ENCODE measurements at places on chromosomes 12 and 14.
A peak's percentile ranks its signal among the peaks of the same experiment; 100 is the strongest.

GRCh38 chr12:62758216-62758615, 176.7 kb downstream of the PPM1H start:
- H3K36me3 ChIP-seq = no peaks in the 10 kb centered on the region
- H3K4me3 ChIP-seq = no peak overlapping the region
- no peak overlapping the region for H3K27ac ChIP-seq
- H3K4me1 ChIP-seq = no peaks in the 10 kb centered on the region
- no peaks in the 10 kb centered on the region for H3K27me3 ChIP-seq
- DNase-seq = no peak

GRCh38 chr14:73591690-73592449, at the start of gene ACOT4:
ACOT4 (plus strand) TSS chr14:73591873; CDS start chr14:73591960, 87 bp downstream.
- H3K36me3 ChIP-seq = no peaks in the 10 kb centered on the region
- no peaks in the 10 kb centered on the region for H3K4me1 ChIP-seq
- no peak within 1 kb of the TSS for H3K4me3 ChIP-seq
- H3K27ac ChIP-seq = no peak within 1 kb of the TSS

- peaks cover 11% of the 10 kb centered on the region for H3K4me1 ChIP-seq
- H3K36me3 ChIP-seq = no peaks in the 10 kb centered on the region
- H3K4me3 ChIP-seq = no peak overlapping the region
Observed at GRCh38 chr12:131235871-131236271, 282.2 kb downstream of the ADGRD1 start.

DNA sequence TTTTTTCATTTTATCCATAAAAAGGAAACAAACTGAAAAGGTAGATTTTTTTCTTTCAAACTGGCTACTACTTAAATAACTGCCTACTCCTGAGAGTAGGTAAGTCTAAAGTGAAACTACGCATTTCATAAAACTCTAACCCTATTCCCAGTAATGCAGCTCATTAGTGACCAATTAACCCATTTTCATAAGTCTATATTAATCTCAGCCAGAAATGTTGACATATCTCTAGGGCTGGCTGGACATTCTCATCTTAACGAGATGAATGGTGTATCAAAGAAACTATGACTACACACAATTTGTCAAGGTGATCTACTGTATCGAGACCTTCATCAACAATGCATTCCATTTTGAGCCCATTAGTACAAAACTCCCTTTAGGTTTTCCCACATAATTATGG, 57.2 kb downstream of the EPS8 start:
- no peak overlapping the region for H3K4me3 ChIP-seq
- DNase-seq = no peak
- peak overlapping the region; percentile 51 for H3K27ac ChIP-seq
- peaks cover 21% of the 10 kb centered on the region for H3K4me1 ChIP-seq
- no peaks in the 10 kb centered on the region for H3K27me3 ChIP-seq

DNA sequence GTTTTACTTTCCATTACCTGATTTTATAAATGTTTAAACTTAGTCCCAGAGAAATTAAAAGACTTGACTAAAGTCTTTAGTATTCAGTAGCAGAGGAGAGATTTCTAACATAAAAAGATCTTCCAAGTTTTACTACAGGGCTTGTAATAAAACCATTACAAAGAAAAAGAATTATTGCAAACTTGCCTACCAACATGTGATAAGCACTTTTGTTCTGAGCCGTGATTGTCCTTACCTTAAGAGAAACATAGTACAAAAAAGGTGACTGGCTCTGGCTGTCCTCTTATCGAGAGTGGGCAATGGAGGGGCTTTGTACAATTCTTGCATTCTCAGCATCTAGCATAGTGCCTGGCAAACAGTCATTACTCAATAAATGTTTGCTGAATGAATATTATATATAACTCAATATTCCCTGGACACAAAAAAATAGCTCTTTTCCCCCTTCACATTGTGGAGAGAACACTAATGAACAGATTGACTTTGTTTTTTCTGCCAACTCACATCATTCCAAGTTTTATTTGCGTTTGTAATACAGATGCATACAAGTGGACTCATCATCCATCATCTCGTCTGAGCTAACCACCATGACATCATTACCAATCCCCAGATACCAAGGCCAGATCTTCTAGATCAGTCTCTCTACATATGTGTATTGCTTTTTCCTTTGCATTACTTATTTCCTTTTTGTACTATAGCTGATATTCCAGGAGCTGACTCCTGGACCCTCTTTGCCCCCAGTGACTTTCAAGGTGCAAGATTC, 192.8 kb upstream of the EEA1 start:
- no peak overlapping the region for H3K4me3 ChIP-seq
- H3K4me1 ChIP-seq = no peaks in the 10 kb centered on the region
- no peak for DNase-seq
- no peaks in the 10 kb centered on the region for H3K36me3 ChIP-seq
- no peak overlapping the region for H3K27ac ChIP-seq

All from HCT116 (cell line).